Naive thymus-derived CD4-positive, alpha-beta T cell (primary cell): ENCODE measurements at places on chromosomes 12 and 14.

DNA sequence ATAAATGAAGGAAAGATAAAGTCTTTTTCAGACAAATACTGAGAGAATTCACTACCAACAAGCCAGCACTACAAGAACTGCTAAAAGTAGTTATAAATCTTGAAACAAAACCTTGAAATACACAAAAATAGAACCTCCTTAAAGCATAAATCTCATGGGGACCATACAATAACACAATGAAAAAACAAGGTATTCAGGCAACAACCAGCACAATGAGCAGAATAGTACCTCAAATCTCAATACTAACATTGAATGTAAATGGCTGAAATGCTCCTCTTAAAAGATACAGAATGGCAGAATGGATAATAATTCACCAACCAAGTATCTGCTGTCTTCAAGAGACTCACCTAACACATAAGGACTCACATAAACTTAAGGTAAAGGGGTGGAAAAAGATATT lies 7.7 kb upstream of the IQSEC3 start:
- DNase-seq = no peak
- H3K4me3 ChIP-seq = no peak overlapping the region
- H3K27ac ChIP-seq = no peak overlapping the region
- no peaks in the 10 kb centered on the region for H3K4me1 ChIP-seq
- H3K36me3 ChIP-seq = no peaks in the 10 kb centered on the region

- H3K4me1 ChIP-seq = no peaks in the 10 kb centered on the region
- no peak for DNase-seq
- no peak overlapping the region for H3K4me3 ChIP-seq
- H3K27ac ChIP-seq = no peak overlapping the region
Measured at GRCh38 chr12:18837025-18837424, 99.1 kb downstream of the CAPZA3 start.

DNA sequence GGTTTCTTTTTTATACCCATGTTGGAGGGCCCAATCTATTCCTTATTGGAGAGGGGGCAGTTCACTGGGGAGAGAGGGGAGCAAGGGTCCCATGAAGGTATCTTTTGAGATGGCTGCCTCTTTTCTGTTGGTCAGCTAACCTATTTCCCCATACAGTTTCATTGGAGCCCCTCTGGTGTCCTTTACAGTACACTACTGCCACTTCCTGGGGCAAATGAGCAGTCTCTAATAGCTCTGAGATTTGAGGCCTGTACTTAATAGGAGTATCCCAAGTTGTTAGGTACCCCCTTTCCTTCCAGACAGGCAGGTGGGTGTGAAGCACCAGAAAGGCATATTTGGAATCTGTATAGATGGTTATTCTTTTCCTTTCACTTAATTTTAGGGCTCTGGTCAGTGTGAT lies 41.3 kb upstream of the RNU6-8 start:
- no peak for DNase-seq
- no peak overlapping the region for H3K4me3 ChIP-seq
- no peaks in the 10 kb centered on the region for H3K36me3 ChIP-seq
- no peaks in the 10 kb centered on the region for H3K4me1 ChIP-seq

- H3K4me3 ChIP-seq = no peak overlapping the region
- no peak overlapping the region for H3K27ac ChIP-seq
- DNase-seq = no peak
- H3K27me3 ChIP-seq = no peaks in the 10 kb centered on the region
Measured at GRCh38 chr12:93884794-93885460, 207.8 kb downstream of the CRADD start.

- no peak for DNase-seq
- H3K4me1 ChIP-seq = no peaks in the 10 kb centered on the region
- H3K36me3 ChIP-seq = no peaks in the 10 kb centered on the region
- no peaks in the 10 kb centered on the region for H3K27me3 ChIP-seq
- H3K27ac ChIP-seq = no peak overlapping the region
Measured at GRCh38 chr14:41642367-41642766, 35.7 kb downstream of the LRFN5 start.

GRCh38 chr12:15651371-15651770 lies 137.8 kb downstream of the EPS8 start:
- no peaks in the 10 kb centered on the region for H3K27me3 ChIP-seq
- H3K36me3 ChIP-seq = no peaks in the 10 kb centered on the region
- H3K4me1 ChIP-seq = no peaks in the 10 kb centered on the region
- DNase-seq = no peak
- H3K27ac ChIP-seq = no peak overlapping the region
- H3K4me3 ChIP-seq = no peak overlapping the region

GRCh38 chr14:30223385-30223785 lies 295.7 kb upstream of the PRKD1 start:
- DNase-seq = no peak
- H3K4me3 ChIP-seq = no peak overlapping the region

DNA sequence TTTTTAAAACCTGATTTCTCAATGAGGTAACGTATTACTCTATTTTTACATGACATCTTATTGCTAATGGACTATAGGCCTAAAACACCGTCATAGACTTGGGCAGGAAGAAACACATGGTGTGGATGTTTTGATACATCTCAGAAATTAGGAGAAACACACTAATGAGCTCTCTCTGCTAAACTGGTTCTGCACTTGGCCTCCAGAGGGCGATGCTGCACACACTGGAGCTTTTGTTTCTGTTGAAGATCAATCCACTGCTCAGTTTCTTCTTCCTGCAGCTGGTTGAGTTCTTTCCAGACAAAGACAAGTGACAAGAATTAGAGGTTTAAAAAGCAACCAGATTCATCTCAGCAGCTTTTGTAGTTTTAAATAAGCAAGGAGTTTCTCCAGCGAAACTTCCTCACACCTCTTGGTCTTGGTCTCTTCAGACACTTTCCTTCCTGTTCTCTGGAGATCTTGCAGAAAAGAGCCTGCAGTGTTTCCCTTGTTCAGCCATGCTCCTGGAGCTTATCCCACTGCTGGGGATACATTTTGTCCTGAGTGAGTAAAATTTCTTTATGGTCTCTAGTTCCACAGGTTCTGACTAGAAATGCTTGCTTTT lies 178.5 kb upstream of the OR4E1 start:
- no peaks in the 10 kb centered on the region for H3K27me3 ChIP-seq
- no peaks in the 10 kb centered on the region for H3K4me1 ChIP-seq
- H3K4me3 ChIP-seq = peak overlapping the region; percentile 45
- DNase-seq = peak; percentile 66
- H3K27ac ChIP-seq = peak overlapping the region; percentile 32
- H3K36me3 ChIP-seq = no peaks in the 10 kb centered on the region

DNA sequence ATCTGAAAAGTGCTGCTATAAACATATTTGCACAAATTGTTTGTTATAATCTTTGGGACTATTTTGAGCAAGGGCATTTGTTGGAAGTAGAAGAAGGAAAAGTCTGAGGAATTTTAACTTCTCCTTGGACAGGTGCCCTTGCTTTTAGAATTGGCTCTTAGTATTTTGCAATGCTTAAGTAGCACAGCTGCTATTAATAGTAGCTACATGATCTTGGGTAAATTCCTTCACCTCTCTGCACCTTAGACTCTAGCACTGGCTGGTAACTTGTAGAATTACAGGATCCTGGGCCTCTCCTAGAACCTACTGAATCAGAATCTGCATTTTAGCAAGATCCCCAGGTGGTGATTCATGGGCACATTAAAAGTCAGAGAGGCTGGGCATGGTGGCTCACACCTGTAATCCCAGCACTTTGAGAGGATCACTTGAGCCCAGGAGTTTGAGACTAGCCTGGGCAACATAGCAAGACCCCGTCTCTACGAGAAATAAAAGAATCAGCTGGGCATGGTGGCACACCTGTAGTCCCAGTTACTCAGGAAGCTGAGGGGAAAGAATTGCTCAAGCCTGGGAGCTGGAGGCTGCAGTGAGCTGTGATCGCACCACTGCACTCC lies 10.8 kb upstream of the TMEM120B start:
- no peak overlapping the region for H3K27ac ChIP-seq
- no peaks in the 10 kb centered on the region for H3K4me1 ChIP-seq
- DNase-seq = no peak
- H3K27me3 ChIP-seq = no peaks in the 10 kb centered on the region
- H3K36me3 ChIP-seq = no peaks in the 10 kb centered on the region

GRCh38 chr12:26029736-26030022 lies 71.2 kb downstream of the RASSF8 start:
- no peaks in the 10 kb centered on the region for H3K4me1 ChIP-seq
- no peaks in the 10 kb centered on the region for H3K36me3 ChIP-seq
- no peak for DNase-seq
- no peak overlapping the region for H3K4me3 ChIP-seq

GRCh38 chr12:18908191-18908590 lies 170.3 kb downstream of the CAPZA3 start:
- H3K4me3 ChIP-seq = no peak overlapping the region
- H3K27me3 ChIP-seq = no peaks in the 10 kb centered on the region
- H3K36me3 ChIP-seq = no peaks in the 10 kb centered on the region
- H3K4me1 ChIP-seq = no peaks in the 10 kb centered on the region

DNA sequence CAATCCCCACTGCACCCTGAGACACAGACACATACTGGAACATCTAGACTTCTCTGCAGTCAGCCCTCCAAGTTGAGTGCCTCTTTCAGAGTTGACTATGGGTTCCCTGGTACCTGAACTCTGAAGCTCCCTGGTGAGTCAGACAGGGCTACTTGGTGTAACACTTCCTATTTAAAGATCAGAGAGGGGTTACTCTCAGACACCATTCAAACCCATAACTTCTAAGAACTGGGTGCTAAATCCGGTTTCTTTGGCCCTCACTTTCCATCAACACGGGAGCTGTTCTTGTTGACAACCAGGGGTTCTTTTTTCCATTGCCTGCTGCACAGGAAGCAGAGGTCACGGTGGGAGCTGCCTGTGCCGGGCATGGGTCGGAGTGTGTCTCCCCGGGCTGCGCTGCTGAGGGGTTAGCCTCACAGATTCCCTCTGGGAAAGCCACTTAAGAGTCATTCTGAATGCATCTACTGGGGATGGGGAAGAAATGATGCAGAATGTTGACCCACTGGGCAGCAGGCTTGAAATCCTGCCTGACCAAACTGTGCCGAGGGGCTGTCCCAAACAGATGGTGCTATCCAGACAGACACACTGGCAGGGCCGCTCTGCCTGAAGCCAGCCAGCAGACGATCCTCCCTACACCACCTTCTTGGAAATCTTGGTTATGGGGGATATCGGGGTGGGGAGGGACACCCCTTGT lies 74.1 kb downstream of the PITPNM2 start:
- H3K27ac ChIP-seq = peak overlapping the region; percentile 74
- H3K36me3 ChIP-seq = no peaks in the 10 kb centered on the region
- H3K27me3 ChIP-seq = no peaks in the 10 kb centered on the region
- peaks cover 30% of the 10 kb centered on the region for H3K4me1 ChIP-seq
- no peak for DNase-seq

DNA sequence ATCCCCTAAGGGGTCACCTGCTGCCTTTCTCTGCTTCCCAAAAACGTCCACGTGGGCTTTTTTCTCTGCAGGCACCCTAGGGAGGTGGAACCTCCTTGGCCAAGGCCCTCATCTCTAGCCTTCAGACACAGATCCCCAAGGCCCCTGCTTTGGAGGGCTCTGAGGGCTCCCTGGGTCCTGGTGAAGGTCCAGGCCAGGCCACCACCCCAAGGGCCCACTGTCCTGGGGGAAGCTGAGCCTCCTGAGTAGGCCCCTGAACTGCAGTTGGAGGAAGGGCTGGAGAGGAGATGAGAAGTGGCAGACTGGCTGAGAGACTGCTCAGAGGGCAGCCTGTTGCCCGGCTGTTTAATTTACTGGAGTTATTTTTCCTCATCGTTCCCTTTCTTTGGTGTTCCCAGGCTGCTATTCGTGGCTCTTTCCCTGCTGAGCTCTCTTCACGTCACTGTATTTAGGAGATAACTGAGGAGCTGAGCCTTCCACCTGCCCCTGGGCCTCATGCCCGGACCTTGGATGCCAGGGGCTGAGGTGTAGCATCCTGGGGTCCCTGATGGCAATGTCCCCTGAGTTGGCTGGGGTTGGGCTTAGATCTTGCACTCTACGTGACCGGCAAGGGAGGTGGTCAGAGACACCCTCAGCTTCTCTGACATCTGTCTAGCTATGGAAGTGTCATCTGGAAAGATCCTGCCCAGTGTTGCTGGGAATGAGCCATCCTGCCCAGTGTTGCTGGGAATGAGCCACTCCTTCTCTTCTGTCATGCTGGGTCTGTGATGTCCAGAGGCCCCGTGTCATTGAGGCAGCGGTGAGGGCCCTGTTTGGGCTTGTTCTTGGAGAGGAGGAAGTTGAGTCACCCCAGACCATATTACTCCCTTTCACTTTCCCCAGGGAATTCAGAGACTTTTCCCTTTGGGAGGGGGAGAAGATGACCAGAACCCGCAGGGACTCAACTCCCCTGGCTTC lies 139.8 kb downstream of the TSPAN9 start:
- no peaks in the 10 kb centered on the region for H3K4me1 ChIP-seq
- no peak overlapping the region for H3K27ac ChIP-seq
- no peaks in the 10 kb centered on the region for H3K36me3 ChIP-seq
- H3K4me3 ChIP-seq = no peak overlapping the region

- no peaks in the 10 kb centered on the region for H3K27me3 ChIP-seq
- no peaks in the 10 kb centered on the region for H3K4me1 ChIP-seq
- H3K27ac ChIP-seq = no peak overlapping the region
- no peak overlapping the region for H3K4me3 ChIP-seq
- no peak for DNase-seq
Measured at GRCh38 chr14:65150898-65151608, 48.7 kb upstream of the MAX start.

DNA sequence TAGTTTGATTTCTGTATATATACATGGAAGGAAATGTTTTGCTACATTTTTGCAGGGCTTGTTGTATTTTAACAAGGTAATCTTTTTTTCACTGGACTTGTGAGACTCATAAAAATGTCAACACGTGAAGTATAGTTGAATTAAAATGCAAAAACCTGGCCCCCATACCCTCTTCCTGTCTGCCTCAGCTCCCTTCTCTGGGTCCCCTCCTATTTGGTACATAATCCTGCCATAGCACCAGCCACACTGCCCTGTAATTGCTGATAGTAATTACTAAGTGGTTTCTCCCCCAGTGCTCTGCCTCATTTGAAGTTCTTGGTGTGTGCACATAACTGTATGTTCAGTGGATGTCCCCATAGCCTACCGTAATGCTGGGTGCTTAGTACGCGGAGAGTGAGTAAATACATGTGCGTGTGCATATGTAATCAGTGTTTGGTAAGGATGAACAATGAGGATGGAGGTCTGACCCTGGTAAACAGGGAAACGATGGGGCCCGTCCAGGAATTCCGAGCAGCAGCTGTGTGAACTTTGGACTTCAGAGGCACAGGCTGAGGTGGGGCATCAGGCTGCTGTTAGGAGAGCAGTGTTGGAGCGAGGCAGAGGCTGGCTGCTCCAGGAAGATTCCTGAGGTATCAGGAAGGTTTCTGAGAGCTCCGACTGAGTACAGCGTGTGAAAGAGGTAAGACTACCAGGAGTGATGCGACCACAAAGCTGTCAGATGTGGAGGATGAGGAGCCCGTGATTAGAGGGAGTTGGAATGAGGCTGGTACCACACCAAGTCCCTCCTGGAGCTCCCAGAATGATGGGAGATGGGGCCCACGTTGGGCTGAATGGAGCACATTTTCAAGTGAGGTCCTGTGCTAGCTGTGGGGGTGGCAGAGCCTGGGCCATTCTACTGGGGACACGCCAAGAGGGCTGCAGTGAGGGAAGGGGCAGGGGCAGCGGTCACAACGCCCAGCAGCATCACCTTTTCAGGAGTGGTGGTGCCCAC lies 106.8 kb downstream of the PELI2 start:
- no peak for DNase-seq
- no peak overlapping the region for H3K27ac ChIP-seq
- H3K27me3 ChIP-seq = no peaks in the 10 kb centered on the region
- H3K4me1 ChIP-seq = no peaks in the 10 kb centered on the region

GRCh38 chr12:4220536-4221257 lies 52.9 kb upstream of the CCND2 start:
- H3K27ac ChIP-seq = no peak overlapping the region
- no peak for DNase-seq
- H3K4me1 ChIP-seq = peaks cover 6% of the 10 kb centered on the region
- H3K27me3 ChIP-seq = no peaks in the 10 kb centered on the region
- H3K4me3 ChIP-seq = no peak overlapping the region
- no peaks in the 10 kb centered on the region for H3K36me3 ChIP-seq
